ENCODE measurements at places on chromosomes 12 and 14.

DNA sequence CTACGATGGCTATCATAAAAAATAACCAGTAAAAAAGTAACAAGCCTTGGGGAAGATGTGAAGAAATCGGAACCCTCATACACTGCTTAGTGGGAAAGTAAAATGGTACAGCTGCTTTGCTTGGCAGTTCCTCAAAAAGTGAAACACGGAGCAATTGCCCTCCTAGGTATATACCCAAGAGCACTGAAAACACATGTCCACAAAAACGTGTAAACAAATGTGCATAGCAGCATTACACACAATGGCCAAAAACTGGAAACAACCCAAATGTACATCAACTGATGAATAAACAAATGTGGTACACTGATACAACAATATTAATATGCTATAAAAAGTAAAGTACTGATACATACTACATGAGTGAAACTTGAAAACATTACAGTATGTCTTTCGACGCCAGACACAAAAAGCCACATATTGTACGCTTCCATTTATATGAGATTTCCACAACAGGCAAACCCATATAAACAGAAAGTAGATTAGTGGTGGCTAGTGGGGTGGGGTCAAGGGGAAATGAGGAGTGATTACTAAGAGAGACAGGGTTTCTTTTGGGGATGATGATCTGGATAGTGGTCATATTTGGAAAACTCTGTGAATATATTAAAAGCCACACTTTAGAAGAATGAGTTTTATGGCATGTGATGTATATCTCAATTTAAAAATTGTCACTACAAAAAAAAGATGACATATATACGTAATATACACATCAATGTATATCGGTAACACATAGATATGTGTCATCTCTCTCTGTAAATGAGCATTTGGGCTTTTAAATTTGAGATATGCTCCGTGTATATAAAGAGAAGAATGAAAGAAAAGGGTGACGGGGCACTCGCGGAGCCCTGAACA is 996 bp downstream of the SLC41A2 start:
- DNase-seq = no peak

DNA sequence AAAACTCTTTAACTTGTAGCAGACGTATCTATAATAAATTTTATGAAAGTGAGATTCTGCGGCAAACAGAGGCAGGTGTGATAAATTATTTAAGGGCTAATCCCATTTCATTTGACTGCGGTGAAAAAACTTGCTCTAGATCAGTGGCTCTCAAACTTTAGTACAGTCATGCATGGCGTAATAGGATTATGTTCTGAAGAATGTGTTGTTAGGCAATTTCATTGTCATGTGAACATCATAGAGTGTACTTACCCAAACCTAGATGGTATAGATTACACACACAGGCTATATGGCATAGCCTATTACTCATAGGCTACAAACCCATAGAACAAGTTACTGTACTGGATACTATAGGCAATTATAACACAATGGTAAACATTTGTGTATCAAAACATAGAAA is 83.7 kb downstream of the HEATR5A start:
- no peak for DNase-seq

DNA sequence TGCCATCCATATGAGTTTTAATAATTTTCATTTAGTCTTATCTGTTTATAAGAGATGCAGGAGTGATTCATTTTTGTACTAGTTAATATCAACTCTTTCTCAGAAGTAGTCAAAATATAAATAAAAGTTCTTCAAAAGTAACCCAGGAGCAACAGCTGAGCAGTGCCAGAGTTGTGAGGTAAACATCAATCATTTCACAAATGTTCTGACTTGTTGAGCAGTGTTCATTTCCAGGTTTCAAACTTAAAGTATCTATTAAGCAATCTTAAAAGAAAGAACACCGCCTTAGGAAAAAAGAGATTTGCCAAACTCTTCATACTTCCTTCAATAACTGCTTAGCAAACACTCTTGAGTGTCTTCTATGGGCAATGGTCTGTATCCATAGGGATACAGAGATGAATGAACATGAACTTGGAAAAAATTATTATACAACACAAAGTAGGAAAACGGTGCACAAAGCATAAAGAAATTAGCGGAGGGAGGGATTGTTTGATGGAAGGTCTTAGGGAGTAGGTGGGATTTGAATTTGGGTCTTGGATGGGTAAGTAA is 41.9 kb upstream of the POC1B start:
- DNase-seq = no peak

DNA sequence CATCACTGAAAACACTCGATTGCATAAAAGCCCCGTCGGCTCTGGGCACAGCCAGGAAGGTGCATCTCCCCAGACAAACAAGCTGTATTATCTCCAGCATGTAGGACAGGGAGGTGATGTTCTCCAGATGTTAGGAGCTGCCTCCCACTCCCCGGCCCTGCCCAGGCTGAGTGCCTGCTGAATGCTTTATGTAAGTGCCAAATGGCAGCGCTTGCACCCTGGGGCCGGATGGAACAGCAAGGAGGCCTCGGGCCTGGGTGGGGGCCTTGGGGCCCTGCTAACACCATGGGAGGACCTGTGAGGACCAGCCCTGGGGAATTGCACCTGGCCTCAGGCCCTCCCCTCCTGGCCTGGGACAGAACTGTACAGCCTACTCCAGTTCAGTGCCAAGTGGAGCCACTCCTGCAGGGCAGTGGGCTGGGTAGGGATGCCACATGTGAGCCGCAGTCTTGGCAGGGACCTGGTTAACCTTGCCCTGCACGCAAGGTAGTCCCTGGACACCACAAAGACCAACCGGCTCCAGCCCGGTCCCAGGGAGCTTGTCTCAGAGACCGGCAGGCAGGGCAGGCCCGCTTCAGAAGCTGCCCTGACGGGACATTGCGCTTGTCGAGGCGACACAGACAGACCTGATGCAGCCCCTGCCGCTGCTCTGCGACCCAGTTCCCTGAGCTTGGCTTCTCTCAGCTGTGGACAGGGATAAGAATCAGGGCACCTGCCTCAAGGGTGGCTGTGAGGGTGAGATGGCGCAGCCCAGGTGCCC is 35.3 kb upstream of the PPP1R13B start:
- DNase-seq = no peak

DNA sequence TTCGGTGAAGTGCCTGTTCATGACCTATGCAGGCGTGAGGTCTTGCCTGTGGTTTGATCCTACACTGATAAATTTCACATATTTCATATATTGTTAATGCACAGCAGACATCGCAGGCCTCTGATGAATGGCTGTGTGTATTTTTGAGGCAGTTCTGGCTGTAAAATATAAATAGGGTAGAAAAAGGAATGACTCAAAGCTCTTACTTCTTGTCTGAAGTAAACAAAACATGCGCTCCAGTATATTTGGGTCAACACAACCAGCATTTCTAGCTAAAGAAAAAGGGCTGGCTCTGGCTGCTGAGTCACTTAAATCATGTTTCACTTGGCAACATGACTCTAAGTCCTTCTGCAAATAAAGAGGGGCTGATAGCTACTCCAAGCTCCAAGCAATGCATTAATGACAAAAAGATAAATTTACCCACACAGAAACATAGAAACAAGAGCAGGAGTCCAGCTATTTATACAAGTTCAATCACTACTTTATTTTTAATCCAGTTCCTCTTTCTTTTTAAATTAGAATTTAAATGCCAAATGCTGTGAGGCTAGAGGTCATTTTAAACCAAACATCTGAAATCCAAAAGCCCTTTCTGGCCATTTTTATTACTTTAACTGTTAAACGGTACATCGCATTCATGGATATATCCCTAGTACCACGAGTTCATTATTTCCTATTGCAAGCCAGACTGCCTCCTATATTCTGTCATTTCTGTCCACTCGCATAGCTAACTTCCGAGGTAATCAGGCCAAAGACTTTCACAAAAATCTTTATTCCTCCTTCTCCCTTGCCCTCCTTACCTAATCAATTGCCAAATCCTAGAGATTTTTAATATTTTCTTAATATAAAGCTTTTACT is 54.3 kb upstream of the TMCC3 start:
- peak; percentile 62 for DNase-seq

DNA sequence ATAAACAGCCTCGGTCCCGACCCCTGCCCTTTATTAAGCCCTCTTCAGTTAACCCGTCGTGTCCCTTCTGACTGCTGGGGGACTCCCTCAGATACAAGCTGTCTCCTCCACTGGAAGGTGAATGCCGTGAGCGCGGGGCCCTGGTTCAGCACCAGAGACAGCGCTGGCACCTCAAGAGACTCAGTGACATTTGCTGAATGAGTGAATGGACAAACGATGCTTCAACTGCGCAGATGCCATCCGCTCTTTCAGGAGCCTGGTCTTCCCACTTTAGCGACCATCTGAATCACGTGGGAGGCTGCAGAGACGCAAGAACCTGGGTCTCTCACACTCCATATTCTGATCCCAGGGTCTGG is 92.6 kb upstream of the SFSWAP start:
- no peak for DNase-seq

DNA sequence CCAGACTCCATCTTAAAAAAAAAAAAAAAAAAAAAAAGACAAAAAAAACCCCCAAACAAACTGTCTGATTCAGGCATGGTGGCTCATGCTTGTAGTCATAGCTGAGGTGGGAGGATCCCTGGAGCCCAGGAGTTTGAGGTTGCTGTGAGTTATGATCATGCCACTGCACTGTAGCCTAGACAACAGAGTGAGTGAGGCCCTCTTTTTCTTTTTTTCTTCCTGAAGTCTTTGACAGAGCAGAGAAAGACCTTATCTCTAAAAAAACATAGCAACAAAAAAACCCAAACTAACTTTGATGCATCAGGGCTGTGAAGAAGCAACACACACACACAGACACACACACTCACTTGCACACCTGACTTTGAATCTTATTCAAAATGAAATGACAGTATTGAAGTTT is 7.7 kb upstream of the AMN1 start:
- no peak for DNase-seq

GRCh38 chr12:6620137-6620884 is 13.1 kb upstream of the CHD4 start:
- DNase-seq = no peak

DNA sequence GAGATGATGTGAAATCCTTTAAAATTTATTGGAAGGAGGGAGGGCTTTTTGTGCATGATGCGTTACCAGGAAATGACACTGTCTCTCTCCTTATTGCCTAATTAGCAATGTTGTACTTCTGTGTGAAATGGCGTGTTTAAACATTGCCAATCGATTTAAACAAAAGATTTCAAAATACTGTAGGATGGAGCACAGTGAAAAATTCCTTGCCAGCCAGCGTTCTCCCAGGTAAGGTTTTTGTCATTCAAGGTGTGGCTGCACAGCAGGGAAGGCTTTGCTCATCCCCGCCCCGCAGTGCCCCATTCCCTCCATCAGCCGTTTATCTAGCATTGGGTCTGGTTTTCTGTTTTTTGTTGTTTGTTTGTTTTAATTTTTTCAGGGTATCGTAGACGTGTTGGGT is 137.3 kb downstream of the CACNA1C start:
- no peak for DNase-seq

DNA sequence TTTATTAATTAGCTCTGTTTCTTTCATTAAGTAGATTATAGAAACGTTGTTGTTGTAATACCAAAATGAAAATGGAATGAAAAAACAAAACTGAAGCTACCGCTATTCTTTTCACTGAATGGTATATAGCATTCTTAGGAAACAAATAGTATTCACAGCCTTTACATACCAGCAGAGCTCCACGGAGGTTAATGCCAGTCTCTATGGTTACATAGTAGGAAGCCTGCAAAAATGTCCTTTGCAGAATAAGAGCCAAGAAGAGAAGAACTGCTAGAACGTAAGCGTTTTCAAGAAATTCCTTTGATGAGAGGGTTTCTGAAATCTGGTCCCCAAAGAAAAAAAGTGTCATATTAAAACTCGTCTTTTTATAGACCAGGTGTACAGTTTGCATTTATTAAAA is 30.6 kb downstream of the ABCC9 start:
- DNase-seq = no peak

GRCh38 chr14:105413544-105413886 is 6.1 kb upstream of the MTA1 start:
- DNase-seq = no peak

DNA sequence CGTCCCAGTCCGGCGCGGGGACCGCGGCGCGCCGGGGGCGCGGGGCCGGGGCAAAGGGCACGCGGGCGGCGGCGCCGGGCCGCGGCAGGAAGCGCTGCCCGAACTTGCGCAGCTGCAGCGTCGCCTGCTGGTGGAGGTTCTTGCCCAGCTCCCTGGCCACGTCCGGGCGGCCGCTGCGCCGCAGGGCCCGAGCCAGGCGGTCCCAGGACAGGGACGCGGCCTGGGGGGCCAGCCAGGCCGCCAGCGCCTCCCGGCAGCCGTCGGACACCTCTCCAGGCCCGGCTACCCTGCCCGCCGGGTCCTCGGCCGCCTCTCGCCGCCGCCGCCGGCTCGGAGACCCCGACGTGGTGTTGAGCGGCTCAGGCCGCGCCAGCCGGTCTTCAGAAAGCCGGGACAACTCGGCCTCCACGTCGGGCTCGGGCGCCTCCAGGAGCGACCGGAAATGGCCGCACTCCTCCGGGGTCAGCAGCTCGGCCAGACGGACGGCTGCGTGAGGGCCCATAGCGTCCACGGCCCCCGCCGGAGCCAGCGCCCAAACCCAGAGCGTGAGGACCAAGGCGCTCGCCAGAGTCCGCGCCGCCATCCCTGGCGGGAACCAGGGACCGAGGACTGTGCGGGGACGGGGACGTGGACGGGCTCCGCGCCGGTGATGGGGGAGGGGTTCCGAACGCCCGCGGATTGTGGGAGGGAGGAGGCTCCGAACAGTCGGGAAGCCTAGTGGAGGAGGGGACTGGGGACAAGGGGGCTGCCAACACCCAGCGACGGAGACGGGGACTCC is 34.0 kb downstream of the FIGNL2 start:
- peak; percentile 21 for DNase-seq

DNA sequence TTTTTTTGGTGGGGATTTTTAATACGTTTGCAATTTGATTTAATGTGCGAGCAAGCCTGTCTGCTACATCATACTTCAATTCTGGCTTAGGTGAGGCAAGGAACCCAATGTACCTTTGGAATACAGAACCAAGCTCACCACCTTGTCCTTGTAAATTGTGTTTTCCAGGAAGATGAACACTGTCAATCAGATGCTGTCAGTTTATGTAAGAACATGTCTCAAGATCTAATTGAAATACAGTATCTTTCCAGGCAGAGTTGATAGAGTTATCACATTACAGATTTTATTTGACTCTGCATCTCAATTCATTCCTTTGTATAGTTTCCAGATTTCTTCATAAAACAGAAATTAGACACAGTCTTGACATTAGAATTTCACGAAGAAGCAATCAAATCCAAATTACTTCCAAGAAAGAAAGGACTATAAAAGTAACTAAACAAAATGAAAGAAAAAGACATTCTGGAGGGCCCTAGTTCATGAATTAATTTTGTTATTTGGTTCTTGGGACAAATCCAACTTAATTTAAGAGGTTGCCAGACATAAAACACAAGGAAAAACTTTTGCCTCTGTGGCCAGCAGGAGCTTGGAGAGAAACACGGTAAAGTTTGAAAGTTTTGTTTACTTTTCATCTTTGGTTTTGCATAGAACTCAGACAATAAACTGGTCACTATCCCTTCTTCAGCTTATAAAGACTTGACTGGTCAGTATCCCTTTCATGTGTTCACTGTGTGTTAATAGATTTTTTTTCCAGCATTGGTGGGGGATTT is 16.4 kb upstream of the MED13L start:
- no peak for DNase-seq

GRCh38 chr12:123936471-123936870 is 36.2 kb downstream of the CCDC92 start:
- no peak for DNase-seq

- DNase-seq = no peak
Measured at GRCh38 chr12:12979731-12980259, 20.3 kb downstream of the HEBP1 start.

GRCh38 chr12:17976202-17976601 is 113.8 kb downstream of the RERGL start:
- DNase-seq = no peak
